ENCODE measurements at places on chromosomes 5 and 9. TPM values are rescaled to one million over a fixed set of nuclear protein-coding genes. Genes with fewer than 3 reads are reported as not detected.

Gene NRG2
- 0.39 TPM for total RNA-seq

Gene HACD4
- 2.8 TPM for total RNA-seq

Gene PRUNE2
- 9.6 TPM for total RNA-seq

Gene LCN9
- not detected for total RNA-seq

Gene PCDHGC4
- 2.5 TPM for total RNA-seq

Gene BTNL8
- total RNA-seq = not detected

Gene SMIM32
- total RNA-seq = not detected

Gene SPOCK1
- 24.4 TPM for total RNA-seq

Gene ACSL6
- total RNA-seq = not detected

Gene ACOT12
- not detected for total RNA-seq

Gene FAM151B
- 3.8 TPM for total RNA-seq

Gene ARL14EPL
- not detected for total RNA-seq

Gene ADRA1B
- 0.39 TPM for total RNA-seq

Gene BRD3OS
- total RNA-seq = 20.2 TPM

Gene SLC6A7
- not detected for total RNA-seq

Gene HTR4
- total RNA-seq = not detected

Gene PCDHB1
- total RNA-seq = not detected

Gene CMYA5
- total RNA-seq = 0.06 TPM

Measured in glomerular endothelial cell (primary cell).